Purkinje cell (primary cell): ENCODE measurements at places on chromosomes 1 and 21. TPM values are rescaled to one million over a fixed set of nuclear protein-coding genes. Genes with fewer than 3 reads are reported as not detected.

Gene TSACC
- 3.0 and 3.1 TPM in 2 replicates for polyA plus RNA-seq

Gene ADGRB2
- polyA plus RNA-seq: 0.15 and 6.8 TPM in 2 replicates

Gene PLOD1
- polyA plus RNA-seq: 12.0 and 21.7 TPM in 2 replicates

Gene OR2G6
- not detected in 2 replicates for polyA plus RNA-seq

Gene SMPDL3B
- polyA plus RNA-seq: 113 and 152 TPM in 2 replicates

Gene PKLR
- polyA plus RNA-seq: not detected in 2 replicates

Gene OR6P1
- polyA plus RNA-seq: not detected in 2 replicates

Gene ACTA1
- polyA plus RNA-seq: 1.1 and 4.0 TPM in 2 replicates

Gene DDOST
- 63.0 and 67.5 TPM in 2 replicates for polyA plus RNA-seq

Gene PCSK9
- 3.5 and 4.3 TPM in 2 replicates for polyA plus RNA-seq

Gene PRAMEF14
- polyA plus RNA-seq: not detected in 2 replicates

Gene TSPAN2
- 10.4 and 10.7 TPM in 2 replicates for polyA plus RNA-seq

Gene HSD3B2
- polyA plus RNA-seq: not detected in 2 replicates

Gene C1orf94
- polyA plus RNA-seq: not detected in 2 replicates

Gene ACTL8
- not detected in 2 replicates for polyA plus RNA-seq

Gene RGS4
- polyA plus RNA-seq: 2.1 and 105 TPM in 2 replicates
